ENCODE measurements at places on chromosomes 6 and 20.

GRCh38 chr20:61475729-61476128 lies 223.7 kb downstream of the CDH4 start:
- no peak for DNase-seq

DNA sequence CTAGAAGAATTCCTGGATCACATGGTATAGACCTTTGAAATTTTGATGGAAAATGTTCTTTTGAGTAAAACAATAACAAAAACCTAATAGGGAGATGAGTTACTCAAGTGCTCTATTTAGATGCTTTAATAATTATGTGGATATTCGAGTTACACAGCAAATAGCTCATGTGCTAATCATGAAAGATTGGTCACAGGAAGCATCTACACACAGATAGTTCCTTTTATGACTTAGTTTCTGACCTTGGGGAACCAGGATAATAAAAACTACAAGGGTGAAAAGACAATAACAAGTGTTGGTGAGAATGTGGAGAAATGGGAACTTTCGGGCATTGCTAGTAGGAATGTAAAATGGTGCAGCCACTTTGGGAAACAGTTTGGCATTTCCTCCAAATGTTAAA lies 19.7 kb downstream of the UBE2V1 start:
- no peak for DNase-seq

DNA sequence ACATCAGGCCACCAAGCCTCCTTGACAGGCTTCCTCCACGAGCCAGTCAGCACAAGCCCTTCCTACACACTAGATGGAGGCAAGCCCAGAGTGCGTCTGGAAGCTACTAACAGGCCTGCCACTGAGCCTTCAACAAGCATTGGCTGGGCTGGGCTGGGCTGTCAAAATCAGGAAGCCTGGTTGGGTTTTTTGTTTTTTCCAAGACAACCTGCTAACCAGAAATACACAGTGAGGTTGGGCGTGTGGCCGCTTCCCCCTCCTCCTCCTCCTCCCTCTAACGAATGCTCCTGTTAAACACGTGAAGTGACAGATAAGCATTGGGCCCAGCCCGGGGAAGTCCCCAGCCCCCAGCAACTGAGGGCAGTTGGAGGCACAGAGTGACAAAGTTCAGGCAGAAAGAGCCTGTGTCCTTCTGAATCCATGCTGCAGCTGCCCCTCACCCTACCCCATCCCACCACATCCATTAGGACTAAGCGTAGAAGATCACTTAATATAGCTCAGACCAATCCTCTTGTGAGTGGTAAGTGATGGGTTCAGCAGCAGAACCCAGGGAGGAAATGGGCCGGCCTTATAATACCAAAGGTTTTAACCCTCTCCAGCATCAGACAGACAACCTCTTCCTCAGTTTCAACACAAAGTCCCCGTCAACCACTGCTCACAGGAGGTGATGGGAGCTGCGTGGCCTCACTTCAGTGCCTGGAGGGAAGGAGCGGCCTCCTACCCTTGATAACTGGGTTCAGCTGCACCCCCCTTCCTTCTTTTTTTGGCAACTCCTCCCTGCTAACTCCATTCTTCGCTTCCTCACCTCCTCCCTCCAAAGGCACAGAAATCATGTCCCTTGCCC lies 1.1 kb downstream of the NFATC2 start:
- peak; percentile 59 for DNase-seq

- no peak for DNase-seq
These were observed 513.2 kb upstream of the MAN1A1 start for GRCh38 chr6:119862719-119863118.

- peak; percentile 9 for DNase-seq
These were observed 158.4 kb downstream of the GPX5 start for GRCh38 chr6:28683945-28684538.

DNA sequence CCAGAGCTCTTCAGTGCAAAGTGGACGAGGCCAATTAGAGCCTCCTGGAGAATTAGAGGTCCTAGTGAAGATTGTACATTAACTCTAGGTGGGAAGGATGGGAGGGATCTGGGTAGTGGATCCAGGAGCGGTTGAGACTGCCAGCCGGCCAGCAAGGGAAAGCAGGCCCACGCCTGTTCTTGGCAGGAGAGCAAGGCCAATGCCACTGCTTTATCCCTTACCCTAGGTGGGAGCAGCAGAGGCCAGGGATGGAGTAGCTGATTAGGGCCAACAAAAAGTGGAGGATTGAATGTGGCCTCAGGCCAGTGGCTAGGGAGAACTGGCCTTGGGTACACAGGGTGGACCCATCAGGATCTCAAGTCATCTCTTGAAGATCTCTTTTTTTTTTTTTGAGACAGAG lies 3.7 kb downstream of the ITPR3 start:
- DNase-seq: no peak

GRCh38 chr20:12815778-12816408 lies 192.9 kb upstream of the SPTLC3 start:
- DNase-seq: no peak

DNA sequence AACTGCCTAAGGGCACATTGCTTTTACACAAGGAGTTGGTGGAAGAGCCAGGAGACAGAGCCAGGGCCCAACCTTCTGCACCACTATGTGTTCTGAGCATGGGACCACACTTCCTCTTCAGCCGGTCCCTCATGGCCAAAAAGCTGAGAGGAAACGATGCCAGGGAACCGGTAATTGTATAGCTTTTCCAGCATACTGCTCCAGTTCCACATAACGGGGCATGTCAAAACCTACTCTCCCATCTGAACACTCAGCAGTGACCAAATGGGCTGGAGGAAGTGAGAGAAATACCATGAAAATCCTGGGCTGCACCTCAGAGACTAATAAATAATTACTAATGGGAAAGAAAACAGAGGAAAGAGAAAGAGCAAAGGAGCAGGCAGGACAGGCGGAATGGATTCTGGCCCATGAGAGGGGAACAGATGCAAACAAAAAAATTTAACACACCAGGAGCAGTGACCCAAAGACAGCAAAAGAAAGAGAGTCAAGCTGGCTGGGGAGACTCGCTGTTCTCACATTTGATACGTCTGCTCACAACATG lies 52.0 kb upstream of the BMP2 start:
- DNase-seq: no peak

GRCh38 chr6:33570806-33571636 lies 9.1 kb downstream of the BAK1 start:
- DNase-seq: peak; percentile 89

GRCh38 chr6:141406761-141407160 lies 726.0 kb upstream of the GJE1 start:
- no peak for DNase-seq

- DNase-seq: no peak
These were observed 3.7 kb upstream of the TXNDC5 start for GRCh38 chr6:7914311-7914710.

DNA sequence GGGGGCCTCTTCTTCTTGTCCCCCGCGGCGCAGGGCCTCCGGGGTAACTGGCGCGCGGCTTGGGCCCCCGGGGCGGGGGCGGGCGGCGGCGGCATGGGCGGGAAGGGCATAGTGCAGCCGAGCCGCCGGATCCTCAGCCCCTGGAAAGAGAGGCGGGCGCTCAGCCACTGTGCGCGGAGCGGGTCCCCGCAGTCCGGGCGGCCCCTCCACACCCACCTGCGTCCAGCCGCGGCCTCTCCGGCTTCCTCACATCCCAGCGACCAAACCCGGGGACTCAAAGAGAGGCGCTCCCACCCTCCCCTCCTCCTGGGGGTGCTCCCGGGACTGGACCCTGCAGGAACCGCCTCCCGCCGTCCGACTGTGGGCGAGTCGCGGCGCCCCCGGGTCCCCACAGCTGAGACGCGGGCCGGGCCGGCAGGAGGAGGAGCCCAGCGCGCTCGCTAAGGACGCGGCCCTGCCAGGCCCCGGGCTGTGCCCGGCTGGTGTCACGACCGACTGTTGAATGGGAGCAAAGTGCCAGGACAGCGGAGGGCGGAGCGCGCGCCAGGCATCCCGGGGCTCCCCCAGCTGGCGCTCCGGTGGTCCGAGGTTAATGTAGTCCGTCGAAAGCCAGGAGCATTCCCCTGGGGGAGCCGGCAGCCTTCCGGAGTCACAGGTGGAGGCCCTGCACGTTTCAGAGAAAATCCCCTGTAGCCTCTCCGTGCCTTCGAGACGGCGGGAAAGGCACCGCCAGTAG lies at the start of gene PRR18:
Gene PRR18 (minus strand): TSS at position 360 of the 736 bp plus-strand sequence. CDS start 250 bp downstream, at position 110.
- DNase-seq: no peak

DNA sequence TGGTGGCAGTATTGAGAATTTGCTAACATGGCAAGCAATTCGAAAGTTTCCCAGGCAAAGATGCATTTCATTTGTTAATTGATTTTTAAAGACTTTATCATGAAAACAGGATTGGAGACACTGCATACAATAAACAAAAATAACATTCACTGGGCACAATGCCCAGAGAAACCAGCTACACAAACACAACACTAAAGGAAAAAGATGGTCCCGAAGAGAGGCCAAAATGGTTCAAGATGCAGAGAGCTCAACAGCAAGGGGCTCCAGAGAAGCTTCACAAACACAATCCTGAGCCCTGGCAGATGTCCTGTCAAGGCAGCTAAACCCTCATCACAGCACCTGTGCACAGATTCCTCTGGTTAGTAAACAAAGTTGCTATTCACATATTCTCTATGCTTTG lies 79.3 kb downstream of the INSM1 start:
- DNase-seq: no peak

- DNase-seq: no peak
These were observed 76.6 kb upstream of the RBM24 start for GRCh38 chr6:17204533-17204932.

GRCh38 chr6:38482466-38482865 lies 157.3 kb downstream of the BTBD9 start:
- no peak for DNase-seq

DNA sequence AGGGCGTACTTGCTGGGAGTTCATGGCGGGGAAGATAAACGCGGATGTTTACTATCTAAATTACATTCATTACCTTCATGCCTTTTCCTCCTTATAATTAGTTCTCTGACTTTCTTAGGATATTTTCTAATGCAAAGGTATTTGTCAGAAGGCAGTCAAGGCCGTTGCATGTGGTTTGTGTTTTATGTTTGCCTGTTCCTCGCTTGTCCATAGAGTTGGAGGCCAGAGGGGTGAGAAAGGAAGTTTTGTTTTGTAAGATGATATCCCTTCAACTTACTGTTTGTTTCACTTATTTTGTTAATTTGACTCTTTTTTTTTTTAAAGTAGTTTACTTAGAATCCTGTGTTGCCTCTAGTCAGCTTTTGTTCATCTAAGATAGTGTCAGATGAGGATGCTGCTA lies 4.0 kb upstream of the CCN2 start:
- no peak for DNase-seq

DNA sequence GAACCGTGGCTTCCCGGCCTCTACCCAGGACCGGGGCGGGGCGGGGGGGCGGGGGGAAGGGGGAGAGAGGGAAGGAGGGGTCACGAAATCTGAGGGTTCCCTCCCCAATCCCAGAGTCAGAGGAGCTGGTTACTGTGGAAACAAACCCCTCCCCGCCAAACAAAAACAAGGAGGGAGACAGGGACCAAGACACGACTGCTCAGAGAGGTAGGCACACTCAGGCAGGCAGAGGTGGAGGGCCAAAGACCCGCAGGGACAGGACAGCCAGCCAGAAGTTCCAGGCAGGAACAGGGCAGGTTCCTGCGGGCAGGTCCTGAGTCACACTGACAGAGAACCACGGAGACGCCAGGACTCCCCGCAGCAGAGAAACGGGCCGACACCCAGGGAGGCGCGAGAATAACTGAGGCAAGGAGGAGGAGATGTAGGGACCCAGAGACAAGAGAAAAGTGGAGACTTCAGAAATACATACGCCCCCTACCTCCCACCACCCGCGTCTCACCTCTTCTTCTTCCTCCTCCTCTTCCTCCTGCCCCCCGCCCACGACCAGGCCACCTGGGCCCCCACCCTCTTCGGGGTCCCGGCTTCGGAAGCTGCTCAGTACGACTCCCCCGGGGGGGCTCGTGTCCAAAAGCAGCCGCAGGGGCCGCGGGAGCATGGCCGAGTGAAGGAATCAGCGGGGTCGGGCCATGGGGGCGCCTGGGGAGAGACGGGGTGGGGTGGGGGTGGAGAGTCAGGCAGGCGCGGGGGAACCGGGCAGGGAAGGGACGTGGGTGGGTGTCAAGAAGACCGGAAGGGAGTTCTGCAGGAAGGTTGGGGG lies 578 bp downstream of the RGL2 start:
- DNase-seq: no peak

GRCh38 chr6:30006170-30007131 lies 54.6 kb upstream of the POLR1H start:
- DNase-seq: no peak

DNA sequence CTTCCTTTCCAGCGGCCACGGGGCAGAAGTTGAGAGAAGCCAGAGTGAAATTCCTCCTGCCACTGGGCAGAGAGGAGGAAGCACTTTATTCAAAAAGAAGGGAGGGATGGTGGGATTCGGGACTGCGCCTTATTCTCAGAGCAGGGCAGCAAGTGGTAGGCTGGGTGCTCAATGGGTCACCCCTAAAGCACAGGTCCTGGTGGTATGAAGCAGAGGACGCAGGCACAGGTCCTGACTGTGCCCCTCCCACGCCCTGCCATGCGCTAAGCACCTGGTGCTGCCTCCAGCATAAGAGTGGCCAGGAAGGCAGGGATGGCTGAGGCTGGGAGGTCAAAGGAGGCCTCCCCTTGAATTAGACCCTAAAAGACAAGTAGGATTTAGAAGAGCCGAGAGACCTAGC lies 4.9 kb upstream of the GRM4 start:
- no peak for DNase-seq

- no peak for DNase-seq
These were observed 573.0 kb downstream of the CD109 start for GRCh38 chr6:74268815-74269599.

DNA sequence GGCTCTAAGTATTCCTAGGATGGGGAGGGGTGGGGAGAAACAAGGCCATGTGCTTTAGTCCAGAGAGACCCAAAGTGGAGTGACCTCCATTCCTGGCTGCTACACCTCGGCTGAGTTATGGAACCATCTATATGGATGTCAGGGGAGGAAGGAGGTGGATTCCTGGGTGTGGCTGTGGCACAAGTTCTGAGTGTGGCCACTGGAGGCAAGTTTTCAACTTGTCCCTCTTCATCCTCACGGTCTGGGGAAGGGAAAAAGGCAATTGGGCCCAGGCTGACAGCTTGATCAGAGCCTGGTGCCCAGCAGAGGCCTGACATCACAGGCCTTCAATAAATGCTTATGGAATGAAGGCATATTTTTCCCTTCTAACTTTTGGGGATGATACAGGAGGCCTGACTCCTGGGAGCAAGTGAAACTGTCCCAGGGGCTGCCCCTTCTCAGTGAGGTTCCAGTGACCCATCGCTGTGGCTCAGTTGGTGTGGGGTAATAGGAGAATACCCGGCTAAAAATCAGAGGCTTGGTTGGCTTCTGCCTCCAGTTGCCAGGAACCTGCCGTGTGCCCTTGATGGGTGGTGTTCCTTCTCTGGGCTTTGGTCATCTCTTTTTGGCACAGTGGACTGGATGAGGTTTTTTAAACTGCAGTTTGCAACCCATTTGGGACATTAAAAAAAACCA lies 1.8 kb upstream of the ITPR3 start:
- DNase-seq: no peak

- no peak for DNase-seq
These were observed 41.9 kb upstream of the TMEM170B start for GRCh38 chr6:11495565-11496145.

DNA sequence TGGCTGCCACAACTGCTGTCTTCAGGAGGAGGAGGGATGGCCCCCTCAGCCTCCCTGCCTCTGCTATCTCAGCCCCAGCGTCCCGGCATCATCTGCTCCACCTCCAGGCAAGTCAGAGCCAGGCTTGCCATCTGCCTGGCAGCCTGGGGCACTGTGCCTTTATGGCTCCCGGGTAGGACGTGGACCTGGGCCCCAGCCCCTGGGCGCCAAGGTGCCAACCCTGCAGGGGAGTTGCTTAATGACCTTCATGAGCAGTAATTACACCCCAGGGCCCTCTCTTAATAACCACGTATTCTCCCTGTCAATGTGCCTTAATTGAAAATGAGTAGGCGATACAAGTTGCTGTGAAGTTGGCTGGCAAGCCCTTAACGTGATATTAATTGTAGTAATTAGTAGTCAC lies 122.1 kb upstream of the MLN start:
- DNase-seq: no peak

All from activated CD4-positive, alpha-beta T cell treated with anti-CD3 and anti-CD28 coated beads, Interleukin-2, amount 50 U/mL, for 24 hours (primary cell).